ENCODE measurements at places on chromosomes 1 and 21. TPM values are rescaled to one million over a fixed set of nuclear protein-coding genes. Genes with fewer than 3 reads are reported as not detected.

LRRC71 gene
- total RNA-seq, result 0.26 TPM

CRP gene
- 0.26 TPM for total RNA-seq

HES2 gene
- total RNA-seq, result 5.7 TPM

HNRNPU gene
- total RNA-seq, result 273 TPM

OR2L5 gene
- total RNA-seq, result not detected

FAM72D gene
- total RNA-seq, result 0.43 TPM

DDAH1 gene
- 51.3 TPM for total RNA-seq

RYR2 gene
- 7.8 TPM for total RNA-seq
